ENCODE measurements at places on chromosomes 6 and 20.

- DNase-seq: no peak
These were observed 26.9 kb downstream of the TFAP2B start for GRCh38 chr6:50845499-50846143.

GRCh38 chr20:1940581-1940980 lies 45.4 kb downstream of the SIRPA start:
- DNase-seq: no peak

DNA sequence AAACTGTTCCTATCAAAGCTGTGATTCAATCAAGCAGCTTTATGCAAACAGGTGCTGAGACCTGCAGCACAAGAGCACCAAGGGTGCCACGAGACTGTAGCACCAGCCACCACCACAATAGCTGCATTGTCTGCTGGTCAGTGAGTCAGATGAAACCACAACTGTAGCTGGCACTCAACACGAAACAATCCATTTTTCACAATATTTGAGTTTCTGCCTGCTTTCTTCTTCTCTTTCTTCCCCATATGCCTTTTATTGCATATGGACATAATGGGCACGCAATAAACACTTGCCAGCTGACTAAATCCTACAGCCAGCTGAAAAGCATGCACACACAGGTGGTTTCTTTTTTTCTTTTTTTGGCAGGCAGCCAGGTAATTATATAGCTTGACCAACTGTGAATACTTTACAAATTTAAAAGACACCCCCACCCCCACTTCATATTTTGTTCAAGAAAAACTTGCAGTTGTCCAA lies 16.6 kb downstream of the SLC2A12 start:
- no peak for DNase-seq

- DNase-seq: no peak
These were observed 12.5 kb downstream of the ID1 start for GRCh38 chr20:31617432-31618104.

- no peak for DNase-seq
These were observed 40.4 kb downstream of the C6orf118 start for GRCh38 chr6:165268987-165269386.

DNA sequence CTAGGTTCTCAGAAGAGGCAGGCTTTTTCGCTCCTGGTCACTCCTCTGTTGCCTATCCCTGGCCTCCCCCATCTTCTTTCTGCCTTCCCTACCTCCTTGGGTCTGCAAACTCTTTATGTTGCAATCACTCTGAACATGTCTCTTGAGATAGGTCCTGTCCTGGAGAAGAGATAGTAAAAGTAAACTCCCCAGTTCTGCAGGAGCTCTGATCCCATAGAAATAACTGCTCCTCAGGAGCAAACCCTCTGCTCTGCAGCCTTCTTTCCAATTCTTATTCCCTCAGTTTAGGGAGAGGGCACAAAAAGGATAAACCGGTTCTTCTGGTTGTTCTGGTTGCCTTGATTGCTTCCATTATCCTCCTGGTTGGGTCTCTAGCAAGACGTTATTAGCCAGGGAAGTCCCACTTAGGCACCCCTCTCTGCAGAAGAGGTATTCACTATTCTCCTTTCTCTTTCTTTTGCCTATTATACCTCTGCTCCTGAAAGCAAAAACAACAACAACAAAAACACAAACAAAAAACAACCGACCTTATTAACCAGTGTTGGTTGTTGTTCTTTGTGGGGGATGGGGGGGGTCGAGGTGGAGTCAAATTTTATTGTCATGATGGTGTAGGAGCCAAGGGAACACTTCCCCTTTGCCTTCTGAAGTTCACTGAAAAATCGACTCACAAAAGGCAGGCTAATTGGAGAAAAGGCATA lies 973 bp downstream of the TRIM38 start:
- no peak for DNase-seq

- DNase-seq: no peak
These were observed 62.4 kb downstream of the ARID1B start for GRCh38 chr6:156839591-156840001.

DNA sequence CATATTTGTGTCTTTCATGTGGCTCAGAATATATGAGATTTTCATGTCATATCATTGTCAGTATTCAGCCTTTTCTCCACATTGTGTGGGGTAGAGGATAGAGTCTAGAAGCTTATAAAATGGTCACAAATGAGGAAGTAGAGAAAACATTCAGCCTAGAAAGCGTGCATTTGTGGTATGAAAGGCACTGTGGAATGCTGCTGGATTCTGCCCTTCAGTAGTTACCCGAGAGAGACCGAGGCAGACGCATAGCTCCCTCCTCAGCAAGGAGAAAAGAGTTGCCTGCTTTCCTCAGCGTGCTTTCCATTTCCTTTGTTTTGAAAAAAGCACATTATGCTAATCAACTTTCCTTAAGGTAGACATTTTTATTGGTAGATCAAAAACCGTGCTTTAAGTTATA lies 28.7 kb downstream of the MYB start:
- no peak for DNase-seq

- no peak for DNase-seq
These were observed 195.2 kb upstream of the POU3F2 start for GRCh38 chr6:98639089-98639635.

DNA sequence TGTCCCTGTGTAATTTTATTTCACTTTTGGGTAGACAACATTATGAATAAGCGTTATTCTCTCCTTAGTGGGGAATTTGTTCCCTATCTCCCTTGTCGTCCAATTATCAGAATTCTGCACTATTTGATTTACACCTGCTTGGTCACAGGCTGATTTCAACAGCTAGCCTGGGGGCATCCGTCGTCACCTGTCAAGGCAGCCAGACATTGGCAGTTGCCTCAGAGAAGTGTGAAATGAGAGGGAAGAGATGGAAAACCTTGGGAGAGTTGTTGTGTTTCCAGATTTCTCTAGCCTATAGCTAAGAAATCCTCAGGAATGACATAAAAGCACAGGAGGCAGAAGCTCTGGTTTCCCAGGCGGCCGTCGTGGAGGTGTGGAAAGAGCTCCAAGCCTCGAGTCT lies 891 bp upstream of the GHRH start:
- DNase-seq: no peak

DNA sequence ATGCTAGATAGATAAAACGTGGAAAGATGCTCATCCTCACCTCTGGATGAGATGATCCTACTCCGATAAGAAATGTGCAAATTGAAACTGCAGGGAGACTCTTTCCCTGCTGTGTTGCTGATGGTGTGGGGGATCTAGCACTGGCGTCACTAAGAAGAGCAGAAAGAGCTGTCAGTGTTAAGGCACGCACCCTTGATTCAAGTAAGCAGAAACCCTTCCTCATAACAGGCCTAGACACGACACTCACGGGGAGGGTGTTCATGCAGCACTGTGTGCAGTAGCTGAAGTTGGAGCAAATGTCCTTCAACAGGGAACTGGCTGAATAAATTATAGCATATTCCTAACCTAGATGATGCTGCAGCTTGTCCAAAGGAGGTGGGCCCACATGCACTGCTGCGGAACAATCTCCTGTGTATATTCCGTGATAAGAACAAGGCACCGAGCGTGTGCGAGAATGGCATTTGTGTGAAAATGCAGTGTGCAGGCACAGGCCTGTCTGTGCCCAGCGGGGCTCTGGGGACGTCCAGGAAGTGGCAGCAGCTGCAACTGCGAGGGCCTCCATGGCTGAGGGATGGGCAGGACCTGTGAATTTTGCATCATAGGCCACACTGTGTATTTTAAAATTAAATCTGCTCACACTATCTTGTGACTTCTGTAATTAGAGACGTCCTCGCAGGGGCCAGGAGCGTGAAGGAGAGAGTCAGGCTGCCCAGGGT lies 64.0 kb downstream of the TCP11 start:
- DNase-seq: no peak

- no peak for DNase-seq
These were observed 15.4 kb downstream of the LINC00237 start for GRCh38 chr20:21090721-21091120.

DNA sequence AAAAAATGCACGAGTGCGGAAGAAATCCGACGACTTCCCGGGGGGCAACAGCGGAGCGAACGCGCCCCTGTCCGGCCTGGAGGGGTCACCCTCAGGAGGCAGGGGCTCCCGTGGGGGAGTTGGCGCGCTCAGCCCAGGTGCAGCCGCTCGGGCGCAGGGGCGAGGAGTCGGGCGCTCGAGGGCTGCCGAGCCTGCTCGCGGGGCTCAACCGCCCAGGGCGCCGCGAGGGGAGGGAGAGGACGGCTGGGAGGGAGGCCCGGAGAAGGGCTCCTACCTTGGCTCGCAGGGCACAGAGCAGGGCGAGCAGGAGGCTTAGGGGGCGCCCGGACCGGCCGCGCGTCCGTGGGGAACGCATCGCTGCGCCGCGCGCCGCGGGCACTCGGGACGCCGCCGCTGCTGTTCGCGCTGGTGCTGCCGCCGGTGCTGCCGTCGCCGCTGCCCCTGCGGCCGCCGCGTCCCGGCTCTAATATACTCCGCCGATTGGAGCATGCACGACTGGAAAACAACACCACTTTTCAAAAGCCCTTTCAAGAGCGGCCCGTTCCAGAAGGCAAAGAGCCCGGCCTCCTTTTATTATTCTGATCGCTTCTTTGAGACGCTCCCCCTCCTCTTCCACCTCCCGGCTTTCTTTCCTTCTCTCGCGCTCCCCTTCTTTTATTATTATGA lies 490 bp downstream of the JAG1 start:
- DNase-seq: no peak

GRCh38 chr6:116662202-116662601 lies 6.4 kb downstream of the ZUP1 start:
- DNase-seq: no peak

DNA sequence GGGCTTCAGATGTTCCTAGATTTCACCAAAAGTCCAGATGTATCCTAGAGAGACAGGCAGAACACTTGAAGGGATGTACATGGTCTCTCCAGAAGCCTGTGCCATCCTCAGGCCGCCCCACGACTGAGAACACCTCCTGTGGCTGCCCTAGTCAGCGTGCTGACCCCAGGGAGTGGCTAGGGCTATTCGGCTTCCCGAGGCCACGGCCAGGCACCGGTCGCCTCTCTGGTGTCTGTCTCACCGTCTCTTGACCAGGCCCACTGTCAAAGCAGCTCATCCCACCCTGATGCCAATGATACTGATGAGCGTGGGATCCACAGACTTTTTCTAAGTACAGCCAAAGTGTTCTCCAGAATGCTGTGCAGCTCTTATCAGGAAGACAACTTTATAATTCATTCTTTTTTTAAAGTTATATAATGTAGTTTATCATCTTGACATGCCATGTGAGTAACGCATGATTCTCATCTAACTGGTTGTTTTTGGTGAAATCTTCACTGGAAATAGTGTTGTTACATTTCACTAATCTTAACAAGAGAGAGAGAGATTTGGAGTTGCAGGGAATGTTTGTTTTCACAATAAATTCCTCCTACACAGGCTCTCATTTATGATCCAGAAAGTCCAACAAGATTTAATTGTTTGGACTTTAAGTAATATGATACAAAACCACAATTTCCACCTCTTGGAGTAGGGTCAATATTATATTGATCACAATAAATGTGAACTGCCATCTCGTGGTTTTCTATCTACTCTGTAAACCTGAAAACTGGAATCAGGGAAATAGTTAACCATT lies 41.7 kb upstream of the KLHL31 start:
- no peak for DNase-seq

DNA sequence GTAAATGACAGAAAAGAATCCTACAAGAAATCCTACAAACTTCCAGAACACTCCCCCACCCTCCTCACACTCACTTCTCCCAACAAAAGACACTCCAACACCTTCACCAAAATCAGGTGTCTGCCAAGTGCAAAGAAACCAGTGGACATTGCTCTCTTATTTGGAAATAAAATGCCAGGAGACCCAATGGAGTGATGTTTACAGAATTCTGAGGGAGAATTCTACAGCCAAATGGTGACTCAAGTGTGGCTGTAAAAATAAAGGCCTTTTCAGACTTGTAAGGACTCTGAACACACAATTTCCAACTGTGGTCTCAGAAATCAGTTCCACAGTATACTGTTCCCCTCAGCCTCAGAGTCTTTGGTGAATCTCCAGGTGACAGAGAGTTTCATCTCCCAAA lies 109.6 kb upstream of the CARMIL1 start:
- DNase-seq: no peak

GRCh38 chr6:36920049-36920448 lies 34.3 kb downstream of the C6orf89 start:
- no peak for DNase-seq

- DNase-seq: no peak
These were observed 6.3 kb upstream of the HDDC2 start for GRCh38 chr6:125307964-125308615.

DNA sequence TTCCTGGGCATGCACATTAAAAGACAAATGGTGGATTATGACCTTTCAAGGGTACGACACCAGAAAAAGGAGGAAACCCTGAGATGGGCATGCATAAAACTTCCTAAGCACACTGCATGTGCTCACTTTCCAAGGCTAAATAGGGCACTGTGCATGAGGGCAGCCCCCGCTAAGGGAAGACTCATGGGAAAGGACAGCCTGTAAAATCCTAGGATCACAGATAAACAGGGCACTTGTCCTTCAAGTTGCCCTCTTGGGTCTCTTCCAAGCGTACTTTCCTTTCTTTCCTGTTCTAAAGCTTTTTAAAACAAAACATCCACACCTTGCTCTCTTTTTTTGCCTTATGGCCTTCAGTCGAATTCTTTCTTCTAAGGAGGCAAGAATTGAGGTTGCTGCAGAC lies 106.5 kb upstream of the SYNCRIP start:
- no peak for DNase-seq

DNA sequence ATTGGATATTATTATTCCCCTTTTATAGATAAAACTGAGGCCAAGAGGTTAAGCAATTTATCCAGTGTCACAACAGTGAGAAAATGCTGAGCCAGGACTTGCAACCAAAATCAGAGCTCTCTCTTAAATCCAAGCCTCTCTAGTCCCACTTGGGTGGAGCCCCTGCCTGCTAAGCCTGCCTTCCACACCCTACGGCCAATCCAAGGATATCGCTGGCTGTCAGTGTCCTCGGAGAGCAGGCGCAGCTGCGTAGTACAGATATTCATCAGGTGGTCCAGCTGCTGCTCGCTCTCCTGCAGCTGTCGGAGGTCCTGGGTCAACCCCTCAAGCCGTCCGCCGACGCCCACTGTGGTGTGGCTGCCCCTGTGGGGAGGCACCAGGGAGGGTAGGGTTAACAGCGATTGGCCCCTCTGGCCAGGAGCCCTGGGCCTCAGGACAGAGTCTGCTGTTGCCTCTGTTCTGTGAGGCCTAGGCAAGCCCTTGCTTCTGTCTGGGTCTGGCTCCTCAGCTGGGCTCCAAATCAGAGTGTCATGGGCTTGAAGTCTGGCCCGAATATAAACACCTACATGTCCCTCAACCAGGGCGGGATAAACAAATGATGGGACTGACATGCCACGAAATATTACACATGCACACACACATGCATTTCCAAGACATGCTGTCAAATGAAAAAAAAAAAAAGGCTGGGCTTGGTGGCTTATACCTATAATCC lies 3.9 kb upstream of the NECAB3 start:
- DNase-seq: no peak

GRCh38 chr6:43144879-43145278 lies 26.2 kb upstream of the SRF start:
- DNase-seq: no peak

DNA sequence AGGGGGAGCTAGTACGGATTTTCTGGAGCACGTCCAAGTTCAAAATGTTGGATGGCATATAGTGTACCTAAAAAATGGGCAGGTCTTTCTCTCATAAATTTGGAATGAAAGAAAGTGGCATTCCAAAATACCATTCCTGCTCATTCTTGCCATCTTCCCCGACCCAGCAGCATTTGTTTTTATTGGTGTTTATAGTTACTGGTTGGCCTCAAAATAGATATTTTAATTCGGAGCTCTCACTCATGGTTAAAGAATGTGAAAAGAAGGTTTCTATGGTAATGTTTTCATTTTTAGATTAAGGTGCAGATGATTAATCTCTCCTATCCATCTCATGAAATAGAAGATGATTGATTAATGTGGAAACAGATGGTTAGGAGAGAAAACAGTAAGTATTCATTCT lies 204.5 kb downstream of the HIVEP2 start:
- peak; percentile 51 for DNase-seq

Measured in BJ (cell line).